ENCODE measurements at places on chromosomes 7 and 10. TPM values are rescaled to one million over a fixed set of nuclear protein-coding genes. Genes with fewer than 3 reads are reported as not detected.

The ZEB1 gene
- 144 TPM for total RNA-seq

The SDK1 gene
- 6.5 TPM for total RNA-seq

The FGFBP3 gene
- total RNA-seq, result 0.28 TPM

The PAX4 gene
- not detected for total RNA-seq

The DDC gene
- not detected for total RNA-seq

The TMEM184A gene
- total RNA-seq, result 0.09 TPM

The UBTD1 gene
- 16.4 TPM for total RNA-seq

The PALD1 gene
- total RNA-seq, result under 0.01 TPM

The ANKRD61 gene
- not detected for total RNA-seq

The CALCR gene
- not detected for total RNA-seq

The MLXIPL gene
- 0.37 TPM for total RNA-seq

The PTPN20 gene
- total RNA-seq, result 0.14 TPM

The SFTPA1 gene
- not detected for total RNA-seq

The ZP3 gene
- total RNA-seq, result 2.1 TPM

The MRPS17 gene
- 14.6 TPM for total RNA-seq

The ATG9B gene
- total RNA-seq, result 0.37 TPM

The LRRC18 gene
- not detected for total RNA-seq

The CCAR1 gene
- 21.7 TPM for total RNA-seq

The TMEM213 gene
- total RNA-seq, result not detected

The CYP26A1 gene
- total RNA-seq, result 0.14 TPM

The ZPBP gene
- not detected for total RNA-seq

The XRCC2 gene
- 0.43 TPM for total RNA-seq

The ARMS2 gene
- total RNA-seq, result not detected

The GOLGA7B gene
- not detected for total RNA-seq

The CFAP46 gene
- 0.37 TPM for total RNA-seq

The AGMO gene
- 0.18 TPM for total RNA-seq

The CYP3A4 gene
- total RNA-seq, result not detected

The SPDYE2B gene
- not detected for total RNA-seq

The GPR85 gene
- 3.1 TPM for total RNA-seq

The CCDC136 gene
- 8.5 TPM for total RNA-seq

The PDZD7 gene
- 1.1 TPM for total RNA-seq

The NAT16 gene
- not detected for total RNA-seq

The CISD1 gene
- 23.9 TPM for total RNA-seq

The FAM25G gene
- total RNA-seq, result not detected

The SLC39A12 gene
- not detected for total RNA-seq

The HIF1AN gene
- total RNA-seq, result 8.5 TPM

The RPP38 gene
- 10.5 TPM for total RNA-seq

The PAPSS2 gene
- total RNA-seq, result 147 TPM

Data from smooth muscle cell of bladder (primary cell).